ENCODE measurements at places on chromosomes 7 and 10. TPM values are rescaled to one million over a fixed set of nuclear protein-coding genes. Genes with fewer than 3 reads are reported as not detected.
A peak's percentile ranks its signal among the peaks of the same experiment; 100 is the strongest.

- DNase-seq, result no peak
These were observed 188.6 kb downstream of the ETV1 start for GRCh38 chr7:13800694-13801448.

The SEMA4G gene
- 1.0 TPM for total RNA-seq

DNA sequence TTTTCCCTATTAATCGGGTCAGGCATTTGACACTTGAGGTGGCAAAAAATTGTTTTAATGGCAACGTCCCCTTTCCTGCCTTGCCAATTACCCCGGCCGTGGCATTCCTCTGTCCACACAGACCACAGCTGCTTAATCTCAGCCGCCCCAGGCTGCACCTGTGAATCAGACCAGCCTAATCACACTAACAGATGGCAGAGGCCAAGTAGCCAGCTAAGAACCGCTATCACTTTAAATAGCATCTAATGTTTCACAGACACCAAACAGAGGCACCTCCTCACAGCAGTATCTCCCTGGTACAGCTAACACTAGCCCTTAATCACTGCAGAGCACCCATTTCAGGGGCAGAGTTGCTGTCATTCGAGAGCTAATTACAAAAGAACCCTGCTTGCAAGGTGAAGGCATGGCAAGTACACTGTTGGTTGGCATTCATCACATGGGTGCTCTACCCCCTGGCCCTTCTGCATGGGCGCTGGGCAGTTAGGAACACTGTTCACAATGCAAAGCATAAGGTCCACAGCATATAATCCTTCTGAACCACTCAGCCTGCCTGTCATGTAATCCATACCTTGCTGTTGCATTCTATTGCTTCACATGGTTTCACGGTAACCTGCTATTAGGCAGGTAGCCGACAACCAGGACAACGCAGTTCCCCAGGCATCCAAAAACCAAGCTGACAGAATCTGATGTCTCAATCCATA is 38.8 kb downstream of the FGFR2 start:
- DNase-seq, result no peak

DNA sequence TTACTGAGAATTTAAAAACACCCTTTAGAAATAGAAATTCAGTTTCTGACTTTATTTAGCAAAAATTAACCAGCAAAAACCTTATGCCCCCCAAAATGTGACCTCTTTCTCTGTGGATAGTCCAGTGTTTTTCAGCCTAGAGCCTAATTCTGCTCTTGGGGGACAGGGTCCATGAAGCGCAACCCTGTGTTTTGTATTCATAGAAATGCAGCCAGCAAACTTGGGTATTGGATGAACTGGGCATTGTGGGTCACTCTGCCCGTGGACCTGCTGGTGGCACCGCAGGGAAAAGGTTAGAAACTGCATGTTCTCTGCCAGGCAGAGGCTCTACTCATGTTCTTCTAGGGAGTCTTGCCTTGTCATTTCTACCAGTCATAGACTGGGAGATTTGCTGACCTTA is 787.4 kb upstream of the C7orf33 start:
- no peak for DNase-seq

The WNT16 gene
- total RNA-seq, result not detected

DNA sequence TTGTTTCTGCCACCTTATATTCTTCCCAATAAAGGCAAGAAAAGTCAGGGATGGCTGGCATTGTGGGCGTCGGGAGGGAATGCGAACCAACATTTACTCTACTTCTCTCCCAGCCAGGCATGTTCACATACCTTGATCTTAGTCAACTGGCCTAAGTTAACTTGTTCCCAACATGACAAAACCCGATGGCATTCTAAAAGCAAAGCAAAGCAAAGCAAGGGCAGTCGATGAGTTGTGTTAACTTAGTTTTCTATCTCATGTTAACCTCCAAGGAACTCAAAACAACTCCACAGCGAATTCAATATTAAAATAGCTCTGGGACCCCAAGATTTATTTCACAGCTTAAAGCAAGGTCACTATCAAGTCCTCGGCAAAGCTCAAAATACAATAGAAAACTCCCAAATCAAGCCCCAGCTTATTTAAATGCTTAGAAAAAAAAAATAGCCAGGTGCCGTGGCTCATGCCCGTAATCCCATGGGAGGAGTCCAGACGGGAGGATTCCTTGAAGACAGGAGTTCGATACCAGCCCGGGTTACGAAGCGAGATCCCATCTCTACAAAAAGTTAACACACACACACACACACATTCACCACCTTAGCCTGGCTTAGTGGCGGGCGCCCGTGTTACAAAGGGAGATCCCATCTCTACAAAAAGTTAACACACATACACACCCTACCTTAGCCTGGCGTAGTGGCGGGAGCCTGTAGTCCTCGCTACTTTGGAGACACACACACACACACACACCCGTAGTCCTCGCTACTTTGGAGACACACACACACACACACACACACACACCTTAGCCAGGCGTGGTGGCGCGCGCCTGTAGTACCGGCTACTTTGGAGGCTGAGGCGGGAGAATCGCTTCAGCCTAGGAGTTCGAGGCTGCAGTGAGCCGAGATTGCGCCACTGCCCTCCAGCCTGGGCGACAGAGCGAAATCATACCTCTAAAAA is 901 bp upstream of the CCNY start:
- peak; percentile 57 for DNase-seq

DNA sequence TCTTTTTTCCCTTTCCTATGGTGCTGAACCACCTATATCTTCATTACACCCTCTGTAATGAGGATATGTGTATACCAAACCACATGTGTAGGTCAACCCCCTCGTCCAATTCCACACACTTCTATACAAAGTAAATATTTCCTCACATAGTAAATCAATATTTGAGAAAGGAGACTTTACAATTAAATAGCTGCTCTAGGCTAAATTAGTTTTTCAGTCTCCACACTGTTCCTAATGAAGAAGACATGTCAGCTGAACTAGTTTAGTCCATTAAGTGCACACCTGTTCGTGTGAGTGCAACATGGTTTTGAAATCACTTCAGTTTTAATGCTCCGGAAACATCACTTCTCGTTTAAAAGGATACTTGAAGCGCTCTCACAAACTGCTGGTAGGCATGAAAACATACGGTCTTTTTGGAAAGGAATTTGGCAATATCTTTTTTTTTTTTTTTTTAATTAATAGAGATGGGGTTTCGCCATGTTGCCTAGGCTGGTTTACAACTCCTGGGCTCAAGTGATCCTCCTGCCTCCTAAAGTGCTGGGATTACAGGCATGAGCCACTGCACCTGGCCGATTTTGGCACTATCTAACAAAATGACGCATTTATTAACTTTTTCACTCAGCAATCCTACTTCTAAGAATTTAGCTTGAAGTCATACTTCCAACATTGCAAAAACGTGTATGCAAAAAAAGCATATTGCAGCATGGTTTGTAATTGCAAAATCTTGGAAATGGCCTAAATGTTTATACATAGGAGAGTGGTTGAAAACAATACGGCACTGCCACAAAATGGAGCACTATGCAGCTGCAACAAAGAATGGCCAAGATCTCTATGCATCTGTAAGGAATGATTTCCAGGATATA is 2.1 kb upstream of the XRCC2 start:
- no peak for DNase-seq

DNA sequence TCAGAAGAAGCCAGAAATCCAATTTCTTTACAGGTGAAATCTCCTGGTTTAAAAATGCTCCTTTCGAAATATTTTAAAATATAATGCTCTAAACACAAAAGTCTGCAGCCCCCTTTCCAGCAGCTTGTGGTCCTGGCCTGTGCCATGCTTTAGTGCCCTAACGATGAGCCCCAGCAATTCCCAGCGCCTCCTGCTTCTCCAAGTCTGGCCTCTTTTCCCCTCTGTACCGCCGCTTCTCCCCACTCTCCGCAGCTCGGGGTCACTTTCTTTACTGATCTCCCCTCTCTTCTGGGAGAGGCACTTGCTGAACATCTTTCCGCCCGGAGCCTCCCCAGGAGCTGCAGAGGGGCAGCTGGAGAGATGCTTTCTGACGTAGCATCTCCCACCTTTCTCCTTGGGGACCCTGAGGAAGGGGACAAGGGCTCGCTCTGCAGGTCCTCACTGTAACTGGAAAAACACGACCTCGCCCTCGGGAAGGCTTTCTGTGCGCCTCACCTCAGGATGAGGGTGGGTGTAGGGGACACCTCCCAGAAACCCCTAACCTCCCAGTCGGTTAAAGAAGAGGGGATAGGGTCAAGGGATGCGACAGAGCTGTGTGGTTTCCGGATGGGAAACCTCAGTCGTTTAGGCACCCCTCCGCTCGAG is 565 bp upstream of the INA start:
- DNase-seq, result no peak
